HS-5 (cell line): ENCODE measurements at places on chromosomes 5 and 9.
A peak's percentile ranks its signal among the peaks of the same experiment; 100 is the strongest.

DNA sequence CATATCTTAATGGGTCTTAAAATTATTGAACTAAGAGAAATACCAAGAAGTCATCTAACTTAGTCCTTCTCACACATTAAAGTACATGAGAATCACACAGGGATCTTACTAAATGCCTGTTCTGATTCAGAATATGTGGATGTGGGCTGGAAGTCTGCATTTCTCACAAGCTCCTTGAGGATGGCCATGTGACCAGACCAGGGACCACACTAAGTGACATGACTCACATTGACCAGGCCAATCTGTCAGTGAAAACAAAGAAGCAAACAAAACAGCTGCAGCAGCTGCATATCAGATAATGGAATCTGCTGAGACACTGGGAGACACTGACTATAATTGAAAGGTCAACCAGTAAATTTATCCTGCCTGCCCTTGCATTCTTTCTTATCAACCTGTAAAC is 110.5 kb downstream of the ADAMTS12 start:
- peak; percentile 65 for DNase-seq

DNA sequence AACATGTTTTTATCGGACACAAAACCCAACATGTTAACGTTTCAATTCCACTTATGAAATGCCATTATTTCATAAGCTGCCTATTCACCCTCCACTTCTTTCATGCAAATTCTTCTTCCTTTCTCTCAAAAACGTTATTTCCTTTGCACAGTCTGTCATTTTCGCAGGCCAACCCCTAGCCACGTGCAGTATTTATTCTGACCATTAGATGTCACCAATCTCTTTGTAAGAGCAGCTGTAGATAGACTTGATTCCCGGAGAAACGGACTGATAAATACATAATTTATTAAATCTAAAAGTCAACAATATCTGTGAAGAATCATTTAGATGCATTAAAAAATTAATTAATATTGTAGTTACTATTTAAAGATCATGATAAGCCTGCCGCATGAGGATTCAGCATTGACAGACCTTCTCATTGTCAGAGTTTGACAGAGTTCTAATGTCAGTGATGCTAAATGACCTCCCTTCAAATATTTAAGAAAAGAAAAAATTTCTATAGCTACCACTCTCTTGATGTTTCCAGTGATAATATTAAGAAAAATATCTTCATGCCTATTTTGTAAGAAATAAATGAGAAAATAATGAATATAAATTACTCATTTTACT is 933.6 kb downstream of the CDH12 start:
- peak; percentile 34 for DNase-seq

GRCh38 chr5:176743136-176743861 is 67.1 kb upstream of the UNC5A start:
- no peak for DNase-seq

DNA sequence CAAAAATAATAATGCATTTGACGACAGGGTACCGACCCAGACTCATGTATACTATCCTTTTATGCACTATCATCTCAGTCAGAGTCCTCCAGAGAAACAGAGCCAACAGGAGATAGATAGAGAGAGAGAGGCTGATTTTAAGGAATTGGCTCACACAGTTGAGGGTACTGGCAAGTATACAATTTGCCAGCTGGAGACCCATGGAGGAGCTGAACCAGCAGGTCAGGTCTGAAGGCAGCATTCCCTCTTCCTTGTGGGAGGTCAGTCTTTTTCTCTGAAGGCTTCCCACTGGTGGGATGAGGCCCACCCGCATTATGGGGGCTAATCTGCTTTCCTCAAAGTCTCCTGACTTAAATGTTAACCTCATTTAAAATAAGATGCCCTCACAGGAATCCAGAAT is 17.3 kb upstream of the MED10 start:
- DNase-seq: no peak

GRCh38 chr9:97480174-97480573 is 21.3 kb upstream of the TMOD1 start:
- no peak for DNase-seq
